ENCODE measurements at places on chromosomes 1 and 21. TPM values are rescaled to one million over a fixed set of nuclear protein-coding genes. Genes with fewer than 3 reads are reported as not detected.

Gene AHDC1
- 12.7 TPM for total RNA-seq

Gene PIK3R3
- 0.80 TPM for total RNA-seq

Gene ADGRB2
- total RNA-seq, result 8.5 TPM

Gene CYP4Z1
- not detected for total RNA-seq

Gene GJC2
- total RNA-seq, result 0.48 TPM

Gene BMP8B
- 4.3 TPM for total RNA-seq

Gene OR2T2
- not detected for total RNA-seq

Gene FCAMR
- not detected for total RNA-seq

Gene SIPA1L2
- 7.5 TPM for total RNA-seq

Gene C1orf226
- total RNA-seq, result 0.96 TPM

Gene DAP3
- total RNA-seq, result 117 TPM

Gene ANKRD65
- total RNA-seq, result not detected

Gene SELENBP1
- total RNA-seq, result 5.7 TPM

Gene CLCA1
- total RNA-seq, result not detected

Gene FMO5
- 0.18 TPM for total RNA-seq

Gene LRRC38
- total RNA-seq, result not detected

Gene ARHGEF10L
- total RNA-seq, result 7.5 TPM

Gene TIPRL
- 31.8 TPM for total RNA-seq

Gene KCNK1
- 19.4 TPM for total RNA-seq

Gene FALEC
- not detected for total RNA-seq

Gene RFX5
- 25.1 TPM for total RNA-seq

Gene RPL11
- 1,470 TPM for total RNA-seq

Gene TENT5C
- 0.07 TPM for total RNA-seq

Gene OPRD1
- total RNA-seq, result 0.14 TPM

Gene GBP4
- not detected for total RNA-seq

Gene OR2M3
- total RNA-seq, result not detected

Gene KRTAP19-3
- total RNA-seq, result not detected

Gene WDR64
- total RNA-seq, result not detected

Gene LY9
- 0.06 TPM for total RNA-seq

Gene GLIS1
- not detected for total RNA-seq

Gene HJV
- total RNA-seq, result not detected

Gene CLDN8
- total RNA-seq, result not detected

Gene NAV1
- total RNA-seq, result 6.3 TPM

Gene LCE6A
- not detected for total RNA-seq

Gene LCE1B
- not detected for total RNA-seq

Gene ATAD3C
- total RNA-seq, result not detected

Gene KRTAP19-1
- total RNA-seq, result not detected

Gene AADACL4
- total RNA-seq, result not detected

Gene GOLT1A
- 4.1 TPM for total RNA-seq

Gene CRYAA
- total RNA-seq, result not detected

Gene GPR157
- total RNA-seq, result 4.9 TPM

Gene OLFML2B
- total RNA-seq, result 0.32 TPM

Gene FMOD
- total RNA-seq, result not detected

Gene EDN2
- total RNA-seq, result 4.7 TPM

Gene C1orf210
- total RNA-seq, result not detected

Gene ZNF593OS
- 0.36 TPM for total RNA-seq

Gene CCDC181
- 0.07 TPM for total RNA-seq

Gene ESPN
- 0.32 TPM for total RNA-seq

Gene LHX8
- 1.1 TPM for total RNA-seq

Gene RGL1
- total RNA-seq, result 1.2 TPM

Gene LRP8
- 40.5 TPM for total RNA-seq

Gene HSD3B1
- not detected for total RNA-seq

Gene DENND1B
- 3.0 TPM for total RNA-seq

Gene MYOC
- total RNA-seq, result not detected

Gene BTBD8
- 0.55 TPM for total RNA-seq

Gene KIF14
- total RNA-seq, result 10.4 TPM

Gene BNIPL
- 0.11 TPM for total RNA-seq
